T-helper 2 cell treated with Interferon-gamma antibody and Interleukin-4, amounts not matched to agents 5 μg/mL and 100 μg/mL, for 36 hours (primary cell): ENCODE measurements at places on chromosomes 3 and 15.
A peak's percentile ranks its signal among the peaks of the same experiment; 100 is the strongest.

GRCh38 chr15:40450047-40450446 lies 9.3 kb downstream of the BAHD1 start:
- no peak for DNase-seq

DNA sequence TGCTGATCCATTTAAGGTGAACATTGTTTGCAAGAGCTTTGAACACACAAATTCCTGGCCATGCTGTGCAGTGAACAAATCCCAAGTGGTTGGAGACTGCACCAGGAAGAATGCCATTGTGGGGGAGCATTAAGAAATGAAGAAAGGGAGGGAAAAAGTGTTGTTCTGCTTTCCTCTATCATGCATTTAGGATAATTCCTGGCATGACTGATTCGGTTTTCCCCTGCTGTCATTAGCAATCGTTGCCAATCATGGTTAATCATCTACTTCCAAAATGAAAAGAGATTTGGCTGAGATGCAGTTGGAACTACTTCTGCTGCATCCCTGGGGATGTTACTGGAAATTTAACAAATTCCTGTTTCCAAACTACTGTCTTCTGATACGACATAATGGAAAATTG lies 73.7 kb upstream of the ZPLD1 start:
- no peak for DNase-seq

DNA sequence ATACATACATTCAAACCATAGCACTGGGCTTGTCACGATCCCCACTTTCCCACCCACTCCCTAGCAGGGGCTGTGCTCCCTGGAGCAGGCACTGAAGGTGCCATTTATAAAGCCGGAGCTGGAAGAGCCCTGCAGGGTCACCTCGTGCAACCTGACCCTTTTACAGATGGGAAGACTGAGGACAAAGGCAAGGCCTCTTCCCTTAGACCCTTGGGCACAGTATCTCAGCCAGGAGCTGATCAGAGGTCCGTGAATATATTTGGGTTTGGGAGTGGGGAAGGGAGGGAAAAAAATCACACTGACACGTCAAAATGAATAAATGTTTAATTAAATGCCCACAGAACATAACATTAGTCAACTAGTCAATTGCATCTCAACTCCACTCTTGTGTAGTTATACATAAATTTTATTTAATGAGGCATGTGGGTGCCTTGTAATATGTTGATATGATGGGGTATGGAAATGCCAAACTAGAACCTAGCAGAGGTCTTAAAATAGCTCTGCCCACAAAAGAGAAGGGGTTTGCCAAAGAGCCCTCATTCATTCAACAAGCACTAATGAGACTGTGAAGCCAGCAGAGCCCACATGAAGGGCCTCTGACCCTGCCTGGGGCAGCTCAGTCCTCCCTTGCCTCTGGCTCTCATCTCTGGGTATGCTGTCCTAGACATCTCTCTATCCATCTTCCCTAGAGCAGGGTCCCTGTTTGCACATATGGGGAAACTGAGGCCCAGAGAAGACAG lies 119.4 kb downstream of the NUP210 start:
- no peak for DNase-seq

GRCh38 chr15:41511331-41511898 lies 2.2 kb downstream of the LTK start:
- no peak for DNase-seq

GRCh38 chr15:78715930-78716329 lies 74.9 kb upstream of the CHRNB4 start:
- DNase-seq, result no peak

DNA sequence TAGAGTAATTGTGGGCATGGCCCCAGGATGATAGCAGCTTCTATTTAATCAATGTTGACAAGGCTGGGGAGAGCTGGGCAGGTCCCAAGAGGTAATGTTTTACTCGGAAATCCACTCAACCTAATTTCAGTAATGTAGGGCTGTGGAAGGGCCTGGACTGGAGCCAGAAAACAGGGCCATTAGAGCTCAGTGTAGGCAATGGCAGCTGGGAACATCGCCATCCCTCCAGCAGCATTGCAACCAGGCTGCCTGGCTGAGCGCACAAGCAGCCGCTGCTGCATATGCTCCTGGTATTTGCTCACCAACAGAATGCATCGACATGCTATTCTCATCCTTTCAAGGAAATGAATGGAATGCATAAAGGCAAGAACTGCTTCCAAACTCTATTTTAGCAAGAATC lies 90.0 kb downstream of the GAP43 start:
- DNase-seq, result no peak

DNA sequence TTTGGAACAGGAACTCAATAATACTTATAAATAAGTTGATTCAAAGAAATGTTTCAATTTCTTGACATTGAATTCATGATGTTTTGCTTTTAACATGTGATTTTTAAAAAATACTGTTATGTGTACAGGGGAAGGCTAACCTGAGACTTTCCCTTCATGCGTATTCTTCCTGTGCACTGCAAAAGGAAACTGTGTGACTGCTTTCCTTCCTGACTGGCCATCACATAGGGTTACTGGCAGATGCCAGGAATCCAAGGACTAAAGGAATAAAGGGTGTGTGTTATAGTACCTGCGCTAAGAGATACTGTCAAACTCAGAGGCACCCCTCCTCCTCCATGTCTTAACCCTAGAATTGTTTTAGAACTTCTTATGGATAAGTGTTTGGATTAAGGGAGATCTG lies 236.0 kb downstream of the UBE2E2 start:
- DNase-seq, result no peak

GRCh38 chr3:10416730-10417300 lies 88.6 kb downstream of the ATP2B2 start:
- DNase-seq, result no peak

- DNase-seq, result no peak
Observed at GRCh38 chr3:112481302-112481721, 18.0 kb downstream of the BTLA start.

GRCh38 chr3:29186131-29186599 lies 94.7 kb upstream of the RBMS3 start:
- DNase-seq, result no peak

GRCh38 chr15:84654689-84655453 lies 788 bp upstream of the WDR73 start:
- DNase-seq, result peak; percentile 67

DNA sequence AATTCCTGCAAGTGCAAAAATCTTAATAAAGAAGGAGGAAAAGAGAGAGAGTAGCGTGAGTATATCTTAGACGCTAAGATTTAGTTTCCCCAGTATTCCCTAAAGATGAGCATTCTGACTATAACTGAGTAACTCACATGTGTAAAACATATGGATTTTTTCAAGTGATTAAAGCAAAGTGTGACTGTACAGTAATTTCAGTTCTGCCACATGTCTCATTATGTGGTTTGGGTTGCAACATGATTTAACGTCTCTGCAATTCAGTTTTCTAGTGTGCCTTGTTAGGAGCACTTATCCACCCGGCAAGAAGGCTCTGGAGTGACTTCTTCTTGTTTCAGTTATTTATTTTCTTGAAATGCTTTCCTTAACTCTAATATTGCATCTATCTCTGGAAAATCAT lies 514.1 kb downstream of the ROBO1 start:
- DNase-seq, result no peak

DNA sequence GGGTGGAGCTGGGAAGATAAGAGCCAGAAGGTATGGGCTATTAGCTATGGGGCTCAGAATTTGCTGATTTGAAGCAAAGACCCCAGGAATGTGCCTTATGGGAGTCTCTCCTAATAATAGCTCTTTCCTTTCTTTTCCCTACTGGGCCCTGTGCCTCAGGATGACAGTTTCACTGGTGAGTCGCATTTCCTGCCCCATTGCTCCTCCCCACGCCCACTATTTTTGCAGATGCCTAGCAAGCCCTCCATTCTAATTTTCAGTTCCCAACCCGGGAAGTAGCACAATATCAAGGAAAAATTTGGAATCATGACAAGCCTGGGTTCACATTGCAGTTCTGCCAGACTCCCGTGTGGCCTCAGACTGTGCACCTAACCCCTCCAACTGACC lies 583 bp downstream of the IL17RE start:
- peak; percentile 22 for DNase-seq

GRCh38 chr3:144058713-144059112 lies 87.1 kb downstream of the DIPK2A start:
- DNase-seq, result no peak
